ENCODE measurements at places on chromosomes 6 and 20.

DNA sequence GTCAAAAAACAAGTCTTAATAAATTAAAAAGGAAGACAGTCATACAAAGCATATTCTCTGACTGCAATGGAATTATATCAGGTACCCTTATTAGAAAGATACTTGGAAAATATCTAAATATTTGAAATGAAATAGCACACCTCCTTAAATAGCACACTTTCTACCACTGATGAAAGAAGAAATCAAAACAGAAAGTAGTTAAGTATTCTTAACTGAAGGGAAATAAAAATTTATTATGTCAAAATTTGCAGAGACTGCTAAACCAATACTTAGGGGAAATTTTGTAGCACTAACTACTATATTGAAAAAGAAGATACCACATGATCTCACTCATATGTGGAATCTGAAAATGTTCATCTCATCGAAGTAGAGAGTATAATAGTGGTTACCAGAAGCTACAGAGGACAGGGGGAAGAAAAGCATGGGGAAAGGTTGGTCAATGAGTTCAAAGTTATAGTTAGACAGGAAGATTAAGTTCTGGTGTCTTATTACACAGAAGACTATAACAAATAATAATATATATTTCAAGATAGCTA is 112.2 kb downstream of the ASCC3 start:
- no peak for DNase-seq

DNA sequence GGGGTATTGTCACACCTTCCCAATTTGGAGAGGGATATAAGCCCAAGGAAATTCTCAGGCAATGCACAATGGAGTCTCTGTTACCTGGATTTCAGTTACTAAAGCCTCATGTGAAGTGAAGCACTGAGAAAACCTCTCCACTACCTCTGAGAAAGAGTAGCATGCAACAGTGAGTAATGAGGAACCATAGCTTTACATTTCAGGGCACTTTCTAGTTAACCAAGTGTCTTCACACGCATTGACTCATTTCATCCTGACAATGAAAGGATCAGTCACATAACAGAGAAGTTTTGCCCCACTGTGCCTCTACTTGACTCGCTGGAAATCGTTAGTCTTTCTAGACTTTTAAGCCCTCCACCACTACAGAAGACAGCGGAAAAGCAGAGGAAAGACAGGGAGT is 86.2 kb upstream of the ARID1B start:
- no peak for DNase-seq

DNA sequence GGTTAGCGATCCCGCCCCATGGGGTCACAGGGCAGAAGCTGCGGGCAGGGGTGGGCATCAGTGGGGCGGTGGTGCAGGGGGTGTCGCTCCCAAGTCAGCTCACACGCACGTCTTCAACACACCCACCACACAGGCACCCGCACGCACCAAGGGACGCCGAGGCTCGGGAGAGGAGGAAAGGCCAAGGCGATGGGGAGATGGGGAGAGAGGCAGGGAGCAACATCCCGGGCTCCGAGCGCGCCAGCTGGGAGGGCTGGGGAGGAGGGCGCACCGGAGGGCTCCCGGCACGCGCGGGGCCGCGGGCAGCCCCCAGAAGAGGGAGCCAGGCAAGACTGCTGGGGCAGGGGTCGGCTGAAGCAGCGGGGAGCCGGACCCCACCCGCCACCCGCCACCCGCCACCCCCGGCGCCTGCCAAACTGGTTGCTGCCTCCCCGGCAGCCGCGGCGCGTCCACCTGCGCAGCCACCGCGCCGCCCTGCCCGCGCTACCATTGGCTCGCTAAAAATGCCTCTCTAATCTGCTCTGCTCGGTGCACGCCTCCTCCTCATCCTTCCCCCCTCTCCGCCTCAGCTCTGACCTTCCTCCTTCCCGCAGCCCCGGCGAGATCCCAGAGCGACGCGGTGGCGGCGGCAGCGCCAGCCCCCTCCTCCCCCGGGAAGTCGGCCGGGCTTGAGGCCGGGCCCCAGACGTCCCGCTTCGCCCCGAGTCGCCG is at the start of gene PACSIN1:
PACSIN1 (plus strand) TSS at position 546 of the 711 bp plus-strand sequence. CDS start 60,230 bp downstream, outside the sequence.
- DNase-seq = peak; percentile 20

- no peak for DNase-seq
Observed at GRCh38 chr6:9002833-9003232, 567.5 kb upstream of the SLC35B3 start.

DNA sequence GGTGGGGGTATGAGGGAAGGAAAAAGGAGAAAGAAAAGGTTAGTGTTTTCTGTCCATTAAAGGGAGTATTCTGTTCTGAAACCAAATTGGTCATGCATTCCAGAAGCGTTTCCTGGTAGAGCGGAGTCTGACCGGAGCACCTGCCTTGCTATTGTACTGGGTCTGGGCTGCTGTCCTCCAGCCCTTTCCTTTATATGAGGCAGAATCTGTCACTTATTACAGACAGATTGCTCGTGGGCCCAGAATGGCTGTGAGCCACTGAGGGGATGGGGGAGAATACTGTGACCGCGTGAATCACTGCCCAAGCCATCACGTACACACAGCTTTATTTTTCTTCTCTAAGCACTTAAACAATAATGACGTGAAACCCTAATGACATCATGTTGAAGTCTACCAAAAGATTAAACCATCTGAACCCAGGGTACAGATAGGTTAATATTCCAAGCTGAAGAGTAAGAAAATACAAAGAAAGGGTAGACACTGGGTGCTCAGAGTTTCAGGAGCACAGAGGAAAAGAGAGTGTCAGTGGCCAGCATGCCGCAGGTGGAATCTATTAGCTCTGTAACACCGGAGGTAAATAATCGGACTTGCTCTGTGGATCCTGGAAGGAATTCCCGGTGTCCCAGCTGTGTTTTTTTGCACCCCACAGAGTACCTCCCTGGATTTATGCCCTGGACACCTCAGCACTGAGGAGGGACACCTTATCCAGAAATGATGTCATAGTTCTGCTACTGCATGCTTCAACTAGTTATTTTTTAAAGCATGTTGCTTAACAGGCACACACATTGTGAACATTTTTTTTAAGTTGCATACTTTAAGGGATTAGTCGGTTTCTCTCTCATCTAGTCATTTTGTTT is 573.3 kb downstream of the PKHD1 start:
- DNase-seq = peak; percentile 13

DNA sequence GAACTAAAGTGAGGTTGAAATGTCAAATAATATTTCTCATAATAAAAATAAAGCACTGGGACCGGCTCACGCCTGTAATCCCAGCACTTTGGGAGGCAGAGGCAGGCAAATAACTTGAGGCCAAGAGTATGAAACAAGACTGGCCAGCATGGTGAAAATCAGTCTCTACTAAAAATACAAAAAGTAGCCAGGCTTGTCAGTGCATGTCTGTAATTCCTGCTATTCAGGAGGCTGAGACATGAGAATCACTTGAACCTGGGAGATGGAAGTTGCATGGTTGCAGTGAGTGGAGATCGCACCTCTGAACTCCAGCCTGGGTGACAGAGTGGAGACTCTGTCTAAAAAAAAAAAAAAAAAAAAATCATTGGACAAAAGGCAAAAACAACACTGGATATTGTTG is 38.4 kb upstream of the RSPO3 start:
- DNase-seq = no peak

GRCh38 chr20:50130356-50130723 is 17.4 kb upstream of the UBE2V1 start:
- no peak for DNase-seq

DNA sequence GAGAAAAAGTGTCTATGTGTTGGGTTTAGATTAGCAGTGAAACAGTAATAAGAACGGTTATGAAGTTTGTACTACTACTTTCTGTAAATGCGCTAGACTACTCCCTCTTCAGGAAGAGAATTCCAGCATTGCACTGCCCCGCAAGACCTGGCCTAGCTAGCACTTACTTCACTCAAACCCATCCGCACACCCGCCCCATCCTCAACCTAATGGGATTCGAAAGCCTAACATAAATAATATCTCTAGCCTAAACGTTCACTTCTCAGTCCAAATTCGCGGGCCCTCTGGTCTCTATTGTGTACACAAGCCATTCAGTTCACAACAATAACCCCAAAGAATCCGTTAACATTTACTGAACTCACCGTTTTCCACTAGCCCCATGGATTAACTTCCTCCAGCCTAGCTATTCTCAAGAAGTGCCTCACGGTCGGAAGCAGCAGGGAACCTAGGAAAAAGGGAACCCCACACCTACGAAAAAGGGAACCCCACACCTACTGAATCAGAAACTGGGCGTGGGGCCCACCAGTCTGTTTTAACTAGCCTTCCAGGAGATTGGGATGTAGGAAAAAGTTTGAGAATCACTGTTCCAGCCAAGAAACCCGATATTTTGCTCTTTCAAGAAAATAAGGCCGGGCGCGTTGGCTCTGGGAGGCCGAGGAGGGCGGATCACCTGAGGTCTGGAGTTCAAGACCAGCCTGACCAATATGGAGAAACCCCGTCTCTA is 45.4 kb upstream of the BTN3A2 start:
- DNase-seq = no peak

DNA sequence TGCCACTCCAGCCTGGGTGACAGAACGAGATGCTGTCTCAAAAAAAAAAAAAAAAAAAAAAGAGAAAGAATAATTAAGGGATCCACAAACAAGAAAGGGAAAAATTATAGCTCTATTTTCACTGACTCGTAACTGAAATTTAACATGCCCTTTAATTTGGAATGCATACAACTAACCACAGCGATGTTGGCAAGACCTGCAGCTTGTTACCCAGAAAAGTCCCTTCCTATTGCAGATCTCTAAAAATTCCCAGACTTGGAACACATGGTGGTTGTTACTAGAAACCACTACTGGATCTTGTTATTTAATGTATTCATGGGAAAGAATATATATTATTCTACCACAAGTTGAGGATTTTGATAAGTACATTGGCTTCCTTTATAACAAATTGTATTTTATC is 27.8 kb upstream of the SMIM28 start:
- no peak for DNase-seq

DNA sequence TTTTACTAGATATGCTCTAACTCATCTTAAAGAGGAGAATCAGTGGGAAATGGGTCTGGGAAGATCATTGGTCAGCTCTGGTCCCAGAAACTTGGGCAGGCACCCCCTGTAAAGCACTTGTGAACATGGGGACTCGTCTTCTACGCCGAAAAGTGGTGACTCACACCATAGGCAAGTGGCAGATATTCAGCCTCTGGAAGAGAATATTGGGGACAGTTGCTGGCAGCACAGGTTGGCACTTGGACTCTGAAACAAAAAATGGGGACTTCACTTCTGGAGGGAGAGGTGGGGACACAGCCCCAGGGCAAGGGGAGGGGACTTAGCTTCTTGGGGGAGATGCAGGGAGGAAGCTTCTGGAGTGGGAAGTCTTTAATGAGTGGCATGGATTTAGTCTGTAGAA is 11.9 kb upstream of the ZNF343 start:
- no peak for DNase-seq

DNA sequence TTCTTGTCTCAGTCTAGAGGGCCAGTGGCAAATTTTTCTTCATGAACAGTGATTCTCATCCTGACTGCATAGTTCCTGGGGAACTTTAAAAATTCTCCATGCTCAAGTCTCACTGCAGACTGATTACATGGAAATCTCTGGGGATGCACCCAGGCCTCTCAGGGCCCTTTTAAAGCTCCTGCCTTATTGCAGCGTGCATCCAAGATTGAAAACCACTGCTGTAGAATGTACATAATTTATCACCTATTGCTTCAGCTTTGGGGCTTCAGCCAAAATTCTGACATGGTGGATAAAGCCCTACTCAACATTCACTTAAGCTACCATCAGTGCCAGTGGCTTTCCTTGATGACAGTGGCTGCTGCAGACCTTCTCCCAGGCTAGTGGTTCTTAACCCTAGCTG is 143.8 kb downstream of the BTBD3 start:
- peak; percentile 35 for DNase-seq

- no peak for DNase-seq
Observed at GRCh38 chr6:167549213-167549612, 224.3 kb downstream of the TTLL2 start.

DNA sequence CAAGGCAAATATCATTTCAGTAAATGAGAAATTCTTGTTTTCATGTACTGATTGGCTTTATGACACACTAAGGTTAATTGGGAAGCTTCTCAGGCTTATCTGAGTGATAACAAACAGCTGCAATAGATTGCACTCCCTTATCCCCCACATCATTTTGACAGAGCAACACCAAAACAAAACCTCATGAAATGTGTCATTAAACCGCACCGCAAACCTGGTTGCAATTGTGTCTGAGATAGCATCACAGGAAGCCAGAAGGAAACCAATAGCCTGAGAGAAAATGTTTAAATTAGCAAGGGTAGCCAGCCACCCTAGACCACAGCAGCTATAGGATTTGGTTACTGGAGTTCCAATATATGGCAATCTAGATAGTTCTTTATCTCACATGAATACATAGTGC is 31.6 kb upstream of the LAMA4 start:
- DNase-seq = no peak

DNA sequence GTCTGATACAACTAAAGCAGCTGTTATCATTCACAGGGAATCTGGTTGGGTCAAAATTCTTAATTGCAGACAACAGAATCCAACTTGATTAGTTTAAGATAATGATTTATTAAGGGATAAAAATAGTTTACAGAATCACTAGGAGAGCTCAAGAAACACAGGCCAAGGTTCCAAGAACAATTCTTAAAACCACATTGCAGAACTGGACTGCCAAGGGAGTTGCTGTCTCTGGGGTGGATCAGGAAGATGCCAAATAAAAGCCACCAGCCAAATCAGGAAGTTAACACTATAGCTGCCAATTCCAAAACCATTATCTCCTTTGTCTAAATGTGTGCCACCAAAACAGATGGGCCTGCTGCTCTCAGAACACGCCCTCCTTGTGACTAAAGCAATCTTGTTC is 53.7 kb downstream of the NUDT3 start:
- no peak for DNase-seq

DNA sequence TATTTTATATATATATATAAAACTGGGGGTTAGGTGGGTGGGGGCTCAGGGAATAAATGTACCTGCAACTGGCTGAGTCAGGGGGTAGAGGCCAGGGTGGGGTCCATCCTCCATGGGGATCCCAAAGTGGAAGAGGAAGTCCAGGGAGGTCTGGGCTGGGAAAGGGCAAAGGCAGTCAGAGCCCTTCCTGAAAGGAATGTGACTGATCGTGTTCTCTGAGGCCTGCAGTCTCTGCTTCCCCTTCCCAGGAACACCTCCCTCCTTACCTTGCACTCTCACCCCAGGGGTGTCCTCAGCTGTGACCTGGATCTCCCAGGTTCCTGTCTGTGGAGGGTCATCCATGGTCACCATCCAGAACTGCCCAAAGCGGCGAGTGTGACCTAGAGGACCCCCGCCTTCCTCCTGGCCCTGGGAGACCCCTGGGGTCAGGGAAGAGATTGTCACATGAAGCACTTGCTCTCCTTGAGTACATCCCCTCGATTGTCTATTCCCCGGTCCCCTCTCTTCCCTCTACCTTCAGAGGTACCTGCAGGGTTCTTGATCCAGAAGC is 4.7 kb downstream of the SAPCD1 start:
- no peak for DNase-seq

DNA sequence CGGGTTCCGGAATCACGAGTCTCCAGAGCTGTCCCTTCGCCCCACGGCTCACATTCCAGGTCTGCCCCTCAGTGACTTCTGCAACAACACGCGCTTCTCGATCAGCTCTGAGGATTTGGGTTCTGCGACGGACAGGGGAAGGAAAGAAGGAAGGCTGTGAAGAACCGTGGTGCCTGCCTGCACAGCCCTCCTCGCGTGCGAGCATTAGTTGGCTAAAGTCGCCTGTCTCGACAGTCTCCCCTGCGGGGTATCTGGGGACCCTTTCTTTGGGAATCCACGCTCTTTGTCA is 23.1 kb downstream of the VPS52 start:
- peak; percentile 48 for DNase-seq

GRCh38 chr6:157143890-157144798 is 179.2 kb downstream of the TMEM242 start:
- DNase-seq = peak; percentile 81

GRCh38 chr6:25963426-25964123 is 973 bp downstream of the TRIM38 start:
- DNase-seq = peak; percentile 24
